ENCODE measurements at places on chromosomes 7 and 10. TPM values are rescaled to one million over a fixed set of nuclear protein-coding genes. Genes with fewer than 3 reads are reported as not detected.

The ELMO1 gene
- 0.43 TPM for total RNA-seq

The UPK3B gene
- 0.46 TPM for total RNA-seq

The SPDYE5 gene
- total RNA-seq = not detected

The VSIR gene
- total RNA-seq = 40.8 TPM

The AGBL3 gene
- total RNA-seq = 0.66 TPM

The EN2 gene
- not detected for total RNA-seq

The FAM131B gene
- total RNA-seq = 3.2 TPM

The ASZ1 gene
- not detected for total RNA-seq

The MYL7 gene
- not detected for total RNA-seq

The RADIL gene
- 0.13 TPM for total RNA-seq

The LIPJ gene
- not detected for total RNA-seq

The ALOX5 gene
- not detected for total RNA-seq

The CDHR3 gene
- total RNA-seq = 3.1 TPM

The ACSM6 gene
- not detected for total RNA-seq

The ZNF680 gene
- 8.8 TPM for total RNA-seq

The SPOCK2 gene
- 0.69 TPM for total RNA-seq

The MARCHF5 gene
- total RNA-seq = 21.0 TPM

The HACD1 gene
- total RNA-seq = 12.2 TPM

The CLDN4 gene
- total RNA-seq = 0.26 TPM

The CASTOR2 gene
- total RNA-seq = 15.4 TPM

The ZNF735 gene
- total RNA-seq = not detected

The GIMAP8 gene
- 0.07 TPM for total RNA-seq

The SPDYE2 gene
- not detected for total RNA-seq
